ENCODE measurements at places on chromosomes 7 and 10. TPM values are rescaled to one million over a fixed set of nuclear protein-coding genes. Genes with fewer than 3 reads are reported as not detected.

PLEKHS1 gene
- total RNA-seq, result not detected

OPALIN gene
- total RNA-seq, result not detected

TFPI2 gene
- total RNA-seq, result 0.92 TPM

ATAD1 gene
- 94.6 TPM for total RNA-seq

DNA2 gene
- total RNA-seq, result 21.7 TPM

SPRN gene
- total RNA-seq, result 13.4 TPM

URGCP gene
- 34.8 TPM for total RNA-seq

PSMC2 gene
- total RNA-seq, result 102 TPM

PCDH15 gene
- total RNA-seq, result 30.2 TPM

LCOR gene
- total RNA-seq, result 70.6 TPM

IL15RA gene
- not detected for total RNA-seq

CFAP58 gene
- 1.8 TPM for total RNA-seq

MYO1G gene
- 0.46 TPM for total RNA-seq

CDC14C gene
- not detected for total RNA-seq

FAS gene
- total RNA-seq, result 2.5 TPM

GPR15LG gene
- total RNA-seq, result not detected

SFRP4 gene
- total RNA-seq, result 3.2 TPM

GRM8 gene
- total RNA-seq, result 28.4 TPM

PDSS1 gene
- 24.2 TPM for total RNA-seq

SPDYE2B gene
- total RNA-seq, result not detected

TSPAN12 gene
- 16.8 TPM for total RNA-seq

C10orf53 gene
- total RNA-seq, result not detected

ATRNL1 gene
- 592 TPM for total RNA-seq

RGR gene
- total RNA-seq, result 1.6 TPM

SPDYE8 gene
- total RNA-seq, result 0.46 TPM

SFMBT2 gene
- 33.7 TPM for total RNA-seq

GRM3 gene
- total RNA-seq, result 153 TPM

CPA2 gene
- not detected for total RNA-seq

CFAP43 gene
- 27.7 TPM for total RNA-seq

NEUROG3 gene
- not detected for total RNA-seq

CBLL1 gene
- total RNA-seq, result 30.0 TPM

UBE2D1 gene
- 51.9 TPM for total RNA-seq

ASB15 gene
- not detected for total RNA-seq

SLC29A4 gene
- total RNA-seq, result 18.7 TPM

ABCB4 gene
- 2.3 TPM for total RNA-seq

RBP4 gene
- 6.7 TPM for total RNA-seq

AKR1B1 gene
- 63.7 TPM for total RNA-seq

OR2A7 gene
- total RNA-seq, result 0.69 TPM

VGF gene
- total RNA-seq, result 33.2 TPM

WNT8B gene
- 0.69 TPM for total RNA-seq

TRDMT1 gene
- 29.5 TPM for total RNA-seq

VAX1 gene
- 4.6 TPM for total RNA-seq

Measured in diencephalon (tissue), 1 donor.